ENCODE measurements at places on chromosomes 11 and 22.
A peak's percentile ranks its signal among the peaks of the same experiment; 100 is the strongest.

DNA sequence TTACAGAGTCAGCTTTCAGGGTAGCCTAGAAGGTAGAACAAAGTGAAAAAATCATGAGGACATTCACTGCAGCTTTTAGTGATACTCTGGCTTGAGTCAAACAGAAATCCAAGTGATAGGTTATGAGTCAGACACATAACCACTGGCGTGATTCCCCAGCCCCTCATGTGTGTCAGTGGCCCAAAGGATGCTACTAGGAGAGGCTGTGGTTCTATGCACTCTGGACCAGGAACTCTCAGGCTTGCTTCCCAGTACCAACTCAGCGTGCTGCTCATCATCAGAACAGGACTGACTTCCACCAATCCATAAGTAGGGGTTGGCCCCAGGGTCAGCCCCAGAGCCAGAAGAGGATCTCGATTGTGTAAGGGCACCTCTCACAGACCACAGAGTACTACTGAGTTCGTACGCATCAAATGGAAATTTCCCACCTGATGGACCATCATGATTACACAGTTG, 116.8 kb downstream of the MED15 start:
- no peak for DNase-seq

GRCh38 chr11:29780756-29781155, 236.1 kb downstream of the KCNA4 start:
- no peak for DNase-seq

DNA sequence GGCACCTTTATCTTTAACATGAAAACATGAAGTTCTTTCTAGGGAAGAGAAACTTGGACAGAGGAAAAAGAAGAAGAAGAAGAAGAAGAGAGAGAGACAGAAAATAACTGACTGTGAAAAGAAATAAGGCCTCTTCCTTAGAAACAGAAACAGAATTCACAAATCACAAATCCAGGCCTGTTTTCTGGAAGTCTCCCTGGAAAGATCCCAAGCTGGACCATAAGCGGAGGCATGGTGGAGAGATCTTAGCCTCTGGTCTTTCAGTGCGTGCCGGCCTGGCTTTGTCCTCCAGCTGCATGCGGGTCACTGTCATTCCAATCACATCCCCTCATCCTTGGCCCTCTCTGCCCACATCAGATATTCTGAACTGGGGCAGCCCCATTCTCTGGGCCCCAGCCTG, 6.9 kb downstream of the FXYD6 start:
- no peak for DNase-seq

DNA sequence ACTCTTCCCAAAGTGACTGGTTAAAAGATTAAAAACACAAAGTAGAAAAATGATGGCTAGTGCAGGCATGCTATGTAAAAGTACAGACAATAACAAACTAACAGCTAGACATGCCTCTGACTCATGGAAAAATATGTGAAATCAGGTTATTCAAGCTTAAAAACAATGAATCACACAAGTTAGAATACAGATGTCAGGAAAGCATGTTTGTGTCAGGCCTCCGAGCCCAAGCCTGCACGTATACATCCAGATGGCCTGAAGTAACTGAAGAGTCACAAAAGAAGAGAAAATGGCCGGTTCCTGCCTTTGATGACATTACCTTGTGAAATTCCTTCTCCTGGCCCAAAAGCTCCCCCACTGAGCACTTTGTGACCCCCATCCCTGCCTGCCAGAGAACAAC, 110.1 kb downstream of the NOX4 start:
- no peak for DNase-seq

DNA sequence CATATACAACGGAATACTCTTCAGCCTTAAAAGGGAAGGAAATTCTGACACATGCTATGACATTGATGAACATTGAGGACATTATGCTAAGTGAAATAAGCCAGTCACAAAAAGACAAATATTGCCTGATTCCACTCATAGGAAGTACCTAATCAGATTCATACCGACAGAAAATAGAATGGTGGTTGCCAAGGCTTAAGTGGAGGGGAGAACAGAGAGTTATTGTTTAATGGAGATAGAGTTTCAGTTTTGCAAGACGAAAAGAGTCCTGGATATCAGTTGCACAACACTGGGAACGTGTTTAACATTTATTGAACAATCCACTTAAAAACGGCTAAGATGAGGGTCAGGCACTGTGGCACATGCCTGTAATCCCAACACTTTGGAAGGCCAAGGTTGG, 45.6 kb upstream of the HIPK3 start:
- DNase-seq, result no peak

GRCh38 chr11:109150581-109150980, 271.4 kb upstream of the C11orf87 start:
- peak; percentile 48 for DNase-seq

DNA sequence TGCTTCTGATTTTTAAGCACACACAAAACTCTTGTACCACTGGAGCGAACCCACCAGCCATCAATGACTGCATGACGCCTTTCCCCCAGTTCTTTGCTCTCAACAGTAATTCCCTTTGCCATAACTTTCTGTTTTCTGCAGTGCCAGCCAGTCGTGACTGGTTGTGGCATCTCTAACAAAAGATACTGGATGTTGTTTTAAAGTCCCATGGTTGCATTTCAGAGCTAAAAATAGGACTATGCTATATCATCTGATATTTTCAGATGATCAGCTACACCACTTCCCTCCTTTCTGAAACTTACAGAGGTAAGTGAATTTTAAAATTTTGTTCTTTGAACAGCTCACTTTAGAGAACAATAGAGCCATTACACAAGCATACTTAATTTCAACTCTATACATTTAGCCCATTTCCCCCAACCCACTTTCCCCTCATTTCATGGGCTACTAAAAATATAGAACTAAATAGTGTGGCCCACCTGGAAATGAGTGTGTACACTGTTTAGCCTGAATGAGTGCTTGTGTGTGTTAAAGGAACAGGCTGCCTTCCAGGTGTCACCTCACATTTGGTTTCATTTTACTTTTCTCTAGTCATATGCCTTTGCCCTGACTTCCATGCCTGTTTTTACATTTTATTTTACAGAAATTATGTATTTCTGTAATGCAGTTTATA, 136.9 kb upstream of the ZC3H12C start:
- peak; percentile 40 for DNase-seq

- no peak for DNase-seq
Observed at GRCh38 chr11:29368126-29368525, 648.7 kb downstream of the KCNA4 start.

- DNase-seq, result no peak
Observed at GRCh38 chr11:57300785-57301184, 24.0 kb downstream of the TNKS1BP1 start.

DNA sequence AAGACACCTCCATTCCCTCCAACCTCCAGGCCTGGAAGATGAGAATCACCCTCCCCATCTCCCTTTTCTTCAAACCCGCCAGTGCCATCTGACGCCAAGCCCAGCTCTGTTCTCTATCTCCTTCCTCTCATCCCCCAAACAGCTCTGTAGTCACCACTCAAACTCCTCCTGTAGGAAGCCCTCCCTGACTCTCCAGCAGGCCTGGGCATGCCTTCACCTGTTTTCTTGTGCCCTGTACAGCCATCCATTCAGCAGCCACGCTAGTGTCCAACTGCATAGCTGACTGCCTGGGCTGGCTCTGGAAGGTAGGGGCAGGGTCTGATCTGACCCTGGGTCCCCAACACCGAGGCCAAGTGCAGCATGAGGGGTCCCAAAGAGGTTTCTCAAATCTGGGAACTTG, 25.0 kb downstream of the GDPD5 start:
- DNase-seq, result no peak

GRCh38 chr11:121614636-121615240, 162.0 kb upstream of the SORL1-AS1 start:
- DNase-seq, result no peak

- DNase-seq, result no peak
Observed at GRCh38 chr22:30193031-30193775, 53.4 kb downstream of the LIF start.

DNA sequence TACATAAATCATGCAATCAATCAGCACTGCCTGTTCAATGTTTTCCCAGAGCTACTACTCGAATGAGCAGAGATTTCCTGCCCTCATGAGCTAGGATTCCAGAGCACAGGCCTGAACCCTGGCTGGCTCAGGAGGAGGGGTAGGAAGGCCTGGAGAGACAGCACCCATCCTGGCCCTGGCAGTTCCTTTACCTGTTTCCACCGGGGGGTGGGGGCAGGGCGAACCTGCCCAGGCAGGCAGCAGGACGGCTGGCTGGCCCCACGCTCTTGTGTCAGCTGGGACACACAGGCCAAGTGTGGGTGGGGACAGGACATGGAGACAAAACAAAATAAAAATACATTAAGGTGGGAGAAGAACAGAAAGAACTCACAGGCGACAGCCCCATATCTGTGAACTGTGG, 109.8 kb upstream of the BID start:
- DNase-seq, result no peak

All from NCI-H1417 (cell line).